Esophagus mucosa (tissue), 1 donor: ENCODE measurements at places on chromosomes 7 and 10. TPM values are rescaled to one million over a fixed set of nuclear protein-coding genes. Genes with fewer than 3 reads are reported as not detected.

DNA sequence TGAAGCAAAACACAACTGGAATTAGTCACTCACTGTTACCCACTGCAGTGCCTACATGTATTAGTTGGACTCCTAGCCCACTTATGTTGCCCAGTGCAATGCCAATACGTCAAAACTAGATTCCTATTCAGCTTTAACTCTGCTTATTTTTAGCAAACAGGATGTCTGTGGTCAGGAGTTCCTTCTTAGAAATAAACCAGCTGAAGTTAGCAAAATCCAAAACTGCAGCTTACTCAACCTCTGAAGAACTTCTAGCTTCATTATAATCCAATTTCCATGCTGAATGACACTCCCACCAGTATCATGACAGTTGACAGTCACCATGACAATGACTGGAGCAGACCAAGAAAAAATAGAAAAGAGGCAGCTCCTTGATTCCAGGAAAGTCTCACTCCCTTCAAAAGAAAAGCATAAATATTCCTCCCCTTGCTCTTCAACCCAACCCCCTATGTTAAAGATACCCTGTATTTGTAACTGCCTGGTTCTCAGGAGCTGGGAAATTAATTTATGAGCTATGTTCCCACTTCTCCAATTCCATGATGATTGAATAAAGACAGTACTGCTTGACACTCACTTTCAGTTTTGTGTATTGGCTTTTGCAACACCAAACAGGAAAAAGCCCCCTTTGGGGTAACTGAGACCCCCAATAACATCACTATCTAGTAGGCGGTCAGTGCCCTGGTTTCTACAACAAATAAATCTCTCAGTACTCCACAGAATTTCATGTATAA is 327.4 kb downstream of the SORCS1 start:
- no peak for ATAC-seq

GRCh38 chr7:129496653-129497052 is 5.7 kb upstream of the SMKR1 start:
- no peak for ATAC-seq

The C7orf33 gene
- not detected for total RNA-seq

The PNLIPRP1 gene
- total RNA-seq: not detected

GRCh38 chr7:98354511-98355249 is 46.2 kb downstream of the BAIAP2L1 start:
- ATAC-seq: peak; percentile 90

DNA sequence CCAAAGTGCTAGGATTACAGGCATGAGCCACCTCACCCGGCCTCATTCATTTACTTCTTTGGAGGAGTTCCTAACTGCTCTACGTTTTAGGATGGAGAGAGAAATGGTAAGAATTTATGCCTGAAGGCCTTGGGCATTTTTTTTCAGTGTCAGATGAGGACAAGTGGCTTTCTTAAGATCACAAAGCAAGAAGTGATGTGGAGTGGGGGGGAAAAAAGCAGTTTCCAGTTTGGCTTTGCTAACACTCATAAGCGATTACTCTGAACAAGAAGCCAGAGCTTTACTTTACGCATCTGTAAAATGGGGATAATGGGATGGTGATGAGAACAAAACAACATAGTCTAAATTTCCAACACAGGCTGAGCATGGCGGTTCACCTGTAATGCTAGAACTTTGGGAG is 2.6 kb upstream of the PPIA start:
- no peak for ATAC-seq

DNA sequence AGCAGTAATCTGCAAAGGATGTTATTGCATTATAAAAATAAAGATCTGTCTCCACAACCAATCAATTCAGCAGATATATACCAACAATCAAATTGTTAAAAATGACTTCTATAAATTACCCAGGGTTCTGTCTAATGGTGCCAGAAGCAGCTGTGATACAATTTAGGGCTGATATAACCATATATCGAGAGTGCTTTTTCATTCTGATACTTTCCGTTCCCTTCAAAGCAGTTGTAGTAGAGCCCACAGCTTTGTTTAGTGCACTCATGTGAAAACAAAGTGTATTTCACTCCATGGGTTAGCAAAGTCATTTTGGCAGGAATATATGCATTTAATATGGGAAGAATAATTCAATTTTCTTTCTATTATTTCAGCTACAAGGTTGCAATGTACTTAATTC is 83.1 kb upstream of the CHCHD3 start:
- ATAC-seq: no peak

DNA sequence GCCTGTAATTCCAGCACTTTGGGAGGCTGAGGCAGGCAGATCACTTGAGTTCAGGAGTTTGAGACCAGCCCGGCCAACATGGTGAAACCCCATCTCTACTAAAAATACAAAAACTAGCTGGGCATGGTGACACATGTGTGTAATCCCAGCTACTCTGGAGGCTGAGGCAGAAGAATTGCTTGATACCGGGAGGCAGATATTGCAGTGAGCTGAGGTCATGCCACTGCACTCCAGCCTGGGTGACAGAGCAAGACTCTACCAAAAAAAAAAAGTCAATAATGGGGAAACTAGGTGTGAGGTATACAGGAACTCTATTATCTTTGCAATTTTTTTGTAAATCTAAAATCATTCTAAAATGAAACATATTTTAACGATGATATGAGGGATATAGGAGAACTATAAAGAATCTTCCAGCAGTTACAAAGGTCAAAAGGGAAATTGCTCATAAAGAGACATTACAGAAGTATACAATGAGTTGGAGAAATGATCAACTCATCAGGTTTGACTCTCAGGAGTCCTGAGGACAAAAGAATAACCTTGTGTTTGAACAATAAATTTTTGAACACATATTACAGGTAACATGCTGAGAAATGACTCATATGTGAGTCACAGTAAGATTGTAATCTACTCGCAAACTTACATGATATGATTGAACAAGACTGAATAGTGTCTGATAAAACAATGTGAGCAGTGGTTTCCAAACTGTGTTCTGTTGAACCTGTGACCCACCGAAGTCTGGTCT is 272.6 kb downstream of the FGFR2 start:
- peak; percentile 88 for ATAC-seq

The ZNF680 gene
- total RNA-seq: 4.9 TPM

DNA sequence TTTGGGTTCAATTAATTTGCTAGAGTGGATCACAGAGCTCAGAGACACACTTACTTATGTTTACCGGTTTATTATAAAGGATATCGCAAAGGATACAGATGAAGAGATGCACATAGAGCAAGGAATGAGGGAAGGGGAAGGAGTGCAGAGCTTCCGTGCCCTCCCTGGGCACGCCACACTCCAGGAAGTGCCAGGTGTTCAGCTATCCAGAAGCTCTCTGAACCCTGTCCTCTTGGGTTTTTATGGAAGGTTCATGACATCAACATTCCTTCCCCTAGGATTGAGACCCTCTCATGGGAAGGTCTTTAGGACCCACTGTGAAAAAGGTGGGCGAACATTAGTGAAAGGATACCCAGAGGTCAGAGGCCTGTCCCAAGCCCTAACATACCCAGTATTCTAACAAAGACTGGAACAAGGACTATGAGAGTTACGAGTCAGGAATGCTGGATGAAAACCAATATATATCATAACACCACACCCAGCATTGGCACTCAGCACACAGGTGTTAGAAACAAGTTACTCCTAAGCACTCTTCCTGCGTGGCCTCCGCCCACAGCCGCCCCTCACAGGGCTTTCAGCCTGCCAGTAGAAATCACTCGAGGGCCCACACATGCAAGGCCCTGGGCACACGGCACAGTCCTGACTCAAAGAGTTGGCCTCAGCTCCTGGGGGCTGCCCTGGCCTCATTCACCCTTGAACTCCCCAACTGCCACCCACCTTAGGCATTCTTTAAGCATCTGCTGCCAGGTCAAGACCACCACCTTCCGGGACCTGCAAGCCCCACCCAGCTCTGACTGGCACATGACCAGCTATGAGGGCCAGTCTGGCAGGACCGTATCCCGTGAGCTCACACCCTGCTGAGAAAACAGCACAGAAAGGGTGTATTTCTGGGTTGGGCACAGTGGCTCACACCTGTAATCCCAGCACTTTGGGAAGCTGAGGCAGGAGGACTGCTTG is 5.6 kb upstream of the AIFM2 start:
- ATAC-seq: peak; percentile 90

- ATAC-seq: peak; percentile 55
These were observed 169.3 kb upstream of the AKR1E2 start for GRCh38 chr10:4656576-4657194.

GRCh38 chr7:44087911-44088838 is 5.8 kb upstream of the POLM start:
- peak; percentile 8 for ATAC-seq

- ATAC-seq: no peak
These were observed 58.4 kb downstream of the DNAJB6 start for GRCh38 chr7:157395206-157395605.

The CDNF gene
- total RNA-seq: 1.2 TPM

DNA sequence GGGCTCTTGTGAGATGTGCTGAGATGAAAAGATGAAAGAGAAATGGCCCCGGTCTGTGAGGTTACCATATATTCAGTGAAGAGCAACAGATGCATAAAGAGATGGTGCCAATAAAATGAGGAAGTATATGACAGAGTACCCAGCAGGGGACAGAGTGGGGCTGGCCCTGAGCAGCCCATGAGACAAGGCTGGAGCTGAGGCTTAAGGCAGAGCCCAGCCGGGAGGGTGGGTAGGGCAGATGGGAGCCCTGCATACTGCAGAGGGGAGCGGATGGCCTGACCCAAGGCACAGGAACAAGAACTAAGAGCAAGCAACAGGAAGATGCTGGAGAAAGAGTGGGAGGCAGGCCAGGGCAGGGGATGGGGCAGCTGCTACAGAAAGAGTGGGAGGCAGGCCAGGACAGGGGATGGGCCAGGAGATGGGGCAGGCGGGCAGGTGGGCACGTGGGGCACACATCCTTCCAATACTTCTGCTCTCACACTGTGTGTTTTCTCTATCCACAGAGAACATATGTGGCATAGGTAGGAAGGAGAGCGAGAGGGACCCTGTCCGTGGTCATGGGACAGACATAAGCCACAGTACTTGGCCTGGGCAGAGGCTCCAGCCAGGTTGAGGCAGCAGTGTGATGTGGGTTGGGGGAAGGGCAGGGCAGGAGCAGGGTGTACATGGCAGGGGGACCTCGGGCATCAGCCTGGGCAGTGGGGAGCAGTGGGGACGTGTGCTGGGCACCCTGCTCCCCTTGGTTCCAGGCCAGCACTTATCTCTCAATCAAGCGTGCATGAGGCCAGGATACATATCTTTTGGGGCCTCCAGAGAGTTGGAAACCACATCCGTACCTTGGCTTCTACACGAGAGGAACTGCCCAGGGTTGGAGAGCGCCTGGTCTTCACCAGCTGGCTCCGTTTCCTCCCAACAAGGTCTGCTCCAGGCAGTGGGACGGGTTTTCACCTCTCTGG is 91.6 kb upstream of the IKZF1 start:
- ATAC-seq: peak; percentile 49

GRCh38 chr7:43495572-43495971 is 87.3 kb upstream of the STK17A start:
- no peak for ATAC-seq

The LRRD1 gene
- total RNA-seq: not detected

DNA sequence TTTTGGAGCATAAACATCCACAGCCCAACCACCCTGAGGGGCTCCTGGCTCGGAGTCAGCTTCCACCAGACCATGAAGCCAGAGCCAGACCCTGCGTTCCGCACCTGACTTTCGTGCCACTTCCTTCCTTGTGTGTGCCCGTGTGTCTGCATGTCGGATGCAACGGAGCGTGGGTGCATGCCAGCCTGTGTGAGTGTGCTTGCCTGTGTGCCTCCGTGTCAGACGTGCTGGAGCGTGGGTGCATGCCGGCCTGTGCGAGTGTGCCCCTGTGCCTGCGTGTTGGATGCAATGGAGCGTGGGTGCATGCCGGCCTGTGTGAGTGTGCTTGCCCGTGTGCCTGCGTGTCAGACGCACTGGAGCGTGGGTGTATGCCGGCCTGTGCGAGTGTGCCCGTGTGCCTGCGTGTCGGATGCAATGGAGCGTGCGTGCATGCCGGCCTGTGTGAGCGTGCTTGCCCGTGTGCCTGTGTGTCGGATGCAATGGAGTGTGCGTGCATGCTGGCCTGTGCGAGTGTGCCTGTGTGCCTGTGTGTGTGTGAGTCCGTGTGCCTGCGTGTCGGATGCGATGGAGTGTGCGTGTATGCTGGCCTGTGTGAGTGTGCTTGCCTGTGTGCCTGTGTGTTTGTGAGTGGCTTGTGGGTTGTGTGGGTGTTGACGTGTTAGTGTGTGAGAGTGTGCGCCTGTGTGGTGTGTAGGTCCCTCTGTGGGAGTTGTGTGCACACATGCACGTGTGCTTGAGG is 28.1 kb upstream of the KNDC1 start:
- no peak for ATAC-seq

GRCh38 chr7:41956705-41957104 is 253.8 kb upstream of the INHBA start:
- ATAC-seq: peak; percentile 28

DNA sequence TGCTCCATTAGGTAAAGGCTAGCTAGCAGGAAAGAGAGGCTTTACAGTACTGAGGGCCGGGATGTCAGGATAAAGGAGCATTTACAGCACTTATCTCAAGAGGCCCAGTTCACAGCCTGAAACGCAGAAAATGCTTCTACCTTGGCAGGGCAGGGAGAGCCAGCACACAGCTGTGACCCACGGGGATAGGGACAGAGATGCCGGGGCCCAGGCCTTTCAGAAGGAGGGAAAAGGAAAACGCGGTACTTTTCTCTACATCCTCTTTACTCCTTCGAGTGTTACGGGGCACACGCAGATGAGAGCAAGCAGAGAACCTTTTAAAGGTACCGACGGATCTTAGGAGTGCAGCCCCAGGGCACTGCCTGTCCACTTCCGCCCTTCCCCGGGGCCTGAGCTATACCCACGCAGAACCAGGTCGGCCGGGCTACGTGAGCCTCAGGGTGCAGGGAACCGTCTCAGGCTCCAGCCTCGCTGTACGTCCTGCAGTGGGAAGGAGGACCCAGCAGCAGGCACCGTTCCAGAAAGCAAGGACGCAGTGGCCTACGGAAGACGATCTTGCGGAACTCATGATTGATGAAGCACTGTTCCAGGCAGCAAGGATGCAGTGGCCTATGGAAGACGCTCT is 232.3 kb downstream of the ELFN1 start:
- ATAC-seq: no peak

GRCh38 chr10:74025380-74025978 is 27.6 kb downstream of the VCL start:
- no peak for ATAC-seq

GRCh38 chr10:123377883-123378282 is 223.7 kb downstream of the BUB3 start:
- no peak for ATAC-seq

DNA sequence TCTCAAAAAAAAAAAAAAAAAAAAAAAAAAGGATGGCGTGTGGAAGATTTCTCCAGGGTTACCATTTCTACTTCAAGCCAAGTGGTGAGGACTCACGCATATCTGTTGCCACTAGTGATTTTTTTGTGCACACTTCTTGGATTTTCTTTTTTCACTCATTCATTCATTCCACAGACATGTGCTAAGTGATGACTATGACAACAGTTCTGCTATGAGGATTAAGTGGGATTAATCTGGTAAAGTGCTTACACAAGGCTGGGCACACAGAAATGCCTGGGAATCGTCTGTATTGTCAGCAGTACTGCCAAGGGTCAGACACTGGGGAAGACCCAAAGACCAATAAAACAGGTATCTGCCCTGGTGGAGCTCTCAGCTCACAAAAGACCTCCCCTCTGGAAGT is 6.3 kb upstream of the OPN1SW start:
- no peak for ATAC-seq

- ATAC-seq: peak; percentile 74
These were observed 72.6 kb downstream of the JAZF1 start for GRCh38 chr7:28107960-28108359.

The LIPJ gene
- total RNA-seq: 0.12 TPM
